ENCODE measurements at places on chromosomes 4 and X.
A peak's percentile ranks its signal among the peaks of the same experiment; 100 is the strongest.

DNA sequence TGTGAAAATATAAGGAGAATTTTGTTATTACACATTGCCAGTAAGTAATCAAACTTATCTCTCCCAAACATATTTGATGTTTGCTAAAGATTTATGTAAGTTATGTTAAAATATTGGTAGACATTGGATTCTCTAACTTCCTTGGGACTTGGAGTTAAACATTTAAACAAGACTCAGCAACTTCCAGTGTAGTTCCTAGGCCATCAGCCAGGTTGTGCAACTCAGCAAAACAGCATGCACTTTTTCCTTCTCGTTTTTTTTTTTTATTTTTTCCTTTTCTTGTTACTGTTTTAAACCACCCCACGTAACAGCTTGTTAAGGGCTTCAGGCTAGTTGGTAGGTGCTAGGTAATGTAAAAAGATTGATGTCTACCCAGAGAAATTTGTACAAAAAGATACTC lies 510.4 kb downstream of the ANKRD50 start:
- no peak for DNase-seq

GRCh38 chr4:133147921-133148689 lies 989 bp upstream of the PCDH10 start:
- peak; percentile 14 for DNase-seq

- no peak for DNase-seq
Measured at GRCh38 chr4:176303938-176304337, 15.8 kb upstream of the SPCS3 start.

DNA sequence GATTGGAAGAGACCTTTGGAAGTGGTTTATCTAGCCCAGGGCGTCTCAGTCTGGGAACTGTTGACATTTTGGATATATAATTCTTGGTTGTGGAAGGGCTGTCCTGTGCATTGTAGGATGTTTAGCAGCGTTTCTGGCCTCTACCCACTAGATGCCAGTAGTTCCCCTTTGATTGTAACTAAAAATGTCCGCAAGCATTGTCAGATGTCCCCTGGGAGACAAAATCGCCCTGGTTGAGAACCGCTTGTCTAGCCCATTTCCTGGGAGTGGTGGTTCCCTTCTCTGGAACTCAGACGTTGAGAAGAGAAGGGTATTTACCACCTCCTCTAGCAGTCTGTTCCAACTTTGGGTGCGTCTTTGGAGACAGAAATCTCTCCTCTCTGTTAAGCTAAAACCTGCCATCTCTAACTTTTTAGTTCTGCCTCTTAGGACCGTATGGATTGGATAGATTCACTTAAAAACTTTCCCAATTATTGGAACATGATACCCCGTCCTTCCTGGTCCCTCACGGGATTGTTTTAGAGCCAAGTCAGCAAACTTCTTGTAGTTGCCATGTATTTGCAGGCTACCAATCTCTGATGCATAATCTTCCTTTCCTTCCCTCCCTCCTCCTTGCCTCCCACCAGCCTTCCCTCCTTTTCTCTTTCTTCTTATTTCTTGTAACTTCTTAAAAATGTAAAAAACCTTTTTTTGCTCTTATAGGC lies 13.9 kb downstream of the TMEM165 start:
- DNase-seq = no peak

DNA sequence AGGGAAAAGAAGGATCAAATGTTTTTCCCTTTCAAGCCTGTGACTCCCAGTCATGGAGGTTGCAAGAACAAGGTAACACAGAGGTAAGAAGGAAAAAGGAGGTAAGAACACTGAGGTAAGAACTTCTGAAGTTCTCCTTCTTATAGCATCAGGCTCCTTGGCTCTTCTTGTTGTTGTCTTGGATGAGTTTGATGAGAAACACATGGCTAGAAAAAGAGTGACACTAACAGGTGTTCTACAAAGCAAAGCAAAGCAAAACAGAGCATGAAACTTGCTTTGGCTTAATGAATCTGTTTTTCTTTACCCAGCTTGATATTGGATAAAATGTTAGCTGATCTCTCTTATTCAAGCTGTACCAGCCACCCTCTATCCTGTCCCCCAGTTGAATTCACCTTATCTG lies 231.2 kb upstream of the F9 start:
- no peak for DNase-seq

- no peak for DNase-seq
Measured at GRCh38 chr4:69668680-69669079, 15.6 kb upstream of the UGT2A1 start.

DNA sequence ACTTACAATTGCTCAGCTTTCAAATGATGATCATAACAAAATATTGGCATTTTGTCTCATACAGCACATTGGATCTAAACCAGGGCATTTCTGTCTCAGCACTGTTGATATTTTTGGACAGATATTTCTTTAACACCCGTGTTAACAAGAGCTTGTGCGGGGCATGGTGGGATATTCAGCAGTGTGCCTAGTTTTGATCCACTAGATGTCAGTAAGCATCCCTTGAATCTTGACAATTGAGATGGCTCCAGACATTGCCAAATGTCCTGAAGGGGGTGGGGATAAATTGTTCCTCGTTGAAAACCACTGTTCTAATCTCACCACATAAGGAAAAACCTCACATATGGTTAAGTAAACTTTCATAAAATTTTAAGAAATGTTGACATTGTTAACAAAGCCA lies 806.3 kb downstream of the STIM2 start:
- no peak for DNase-seq

DNA sequence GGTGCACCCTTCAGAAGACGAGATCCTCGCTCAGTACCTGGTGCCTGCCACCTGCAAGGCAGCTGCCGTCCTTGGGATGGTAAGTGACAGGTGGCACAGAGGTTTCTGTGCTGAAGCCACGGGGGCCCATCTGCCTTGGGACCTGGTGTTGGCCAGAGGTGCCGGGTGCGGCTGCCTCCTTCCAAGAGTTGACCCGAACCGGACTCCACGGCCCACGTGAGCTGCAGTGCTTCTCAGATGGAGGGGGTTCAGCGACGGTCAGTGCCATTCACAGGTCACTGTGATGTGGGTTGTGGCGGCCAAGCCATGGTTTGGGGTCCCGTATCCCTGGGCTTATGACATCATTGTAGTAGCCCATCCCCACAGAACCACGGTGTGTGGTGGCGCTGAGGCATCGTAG lies 19.0 kb upstream of the MSANTD1 start:
- DNase-seq = no peak

- no peak for DNase-seq
Measured at GRCh38 chr4:148118179-148118578, 324.0 kb downstream of the NR3C2 start.

DNA sequence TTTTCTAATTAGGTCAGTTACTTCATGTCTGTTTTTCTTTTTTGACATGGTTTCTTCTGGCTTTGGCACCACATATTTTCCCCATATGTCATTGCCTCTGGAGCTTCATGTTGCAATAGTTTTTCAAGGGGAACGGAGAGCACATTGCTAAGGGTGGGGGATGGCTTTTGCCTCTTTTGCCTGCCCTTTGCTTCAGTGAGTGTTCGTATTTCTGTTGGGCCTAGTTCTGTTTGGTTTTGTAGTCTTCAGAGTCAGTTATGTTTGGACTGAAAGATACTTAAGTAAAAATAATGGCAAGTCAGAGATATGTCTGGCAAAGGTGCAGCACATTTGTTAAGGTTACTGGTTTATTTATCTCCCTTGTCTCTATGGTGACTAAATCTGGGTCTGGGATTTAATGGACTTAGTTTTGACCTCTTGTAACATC lies 29.1 kb downstream of the FHL1 start:
- DNase-seq = no peak

DNA sequence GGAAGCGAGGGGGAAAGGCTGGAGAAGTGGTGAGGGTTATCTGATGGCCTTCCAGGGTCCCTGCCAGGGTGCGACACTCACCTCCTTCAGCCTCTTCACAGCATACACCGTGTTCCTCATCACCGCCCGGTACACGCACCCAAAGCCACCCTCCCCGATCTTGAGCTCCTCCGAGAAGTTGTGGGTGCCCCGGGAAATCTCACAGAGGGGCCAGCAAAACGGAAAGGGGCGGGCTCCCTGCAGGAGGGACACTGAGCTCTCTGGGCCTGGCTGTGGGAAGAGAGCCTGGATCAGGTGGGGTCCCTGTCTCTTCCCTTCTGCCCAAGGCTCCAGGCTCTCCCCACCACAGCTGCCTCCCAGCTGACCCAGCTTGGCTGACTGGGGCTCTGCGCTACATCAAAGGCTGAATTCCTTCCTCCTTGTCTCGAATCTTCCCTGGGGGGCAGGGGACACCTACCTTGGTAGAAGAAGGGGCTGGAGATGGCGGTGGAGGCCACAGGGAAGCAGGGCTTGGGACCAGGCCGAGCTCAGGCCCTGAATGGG lies 1.1 kb downstream of the IRAK1 start:
- no peak for DNase-seq

GRCh38 chrX:18887825-18888212 lies 96.1 kb downstream of the PHKA2 start:
- no peak for DNase-seq

- DNase-seq = no peak
Measured at GRCh38 chr4:187276736-187277408, 553.2 kb upstream of the FAT1 start.

- DNase-seq = no peak
Measured at GRCh38 chr4:98641906-98642668, 16.3 kb downstream of the TSPAN5 start.

DNA sequence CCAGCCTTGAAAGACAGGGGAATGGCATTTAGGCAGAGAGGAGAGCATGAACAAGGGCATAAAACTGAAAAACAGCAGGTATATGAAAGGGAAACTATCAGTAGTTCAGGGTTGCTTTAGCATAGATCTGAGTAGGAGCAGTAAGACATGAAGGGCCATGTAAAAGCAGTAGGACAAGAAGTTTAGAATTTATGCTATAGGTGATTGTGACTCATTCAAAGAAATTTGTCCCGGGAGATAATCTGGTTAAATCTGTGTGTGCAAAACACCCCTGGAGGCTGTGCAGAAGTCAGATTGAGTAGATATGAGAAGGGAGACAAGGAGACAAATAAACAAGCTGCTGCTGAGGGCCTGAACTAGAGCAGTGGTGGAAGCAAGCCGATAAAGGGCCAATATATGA lies 109.1 kb upstream of the BMP3 start:
- DNase-seq = no peak

GRCh38 chr4:43682551-43682950 lies 766.1 kb downstream of the KCTD8 start:
- no peak for DNase-seq

GRCh38 chrX:47649271-47649670 lies 1.1 kb downstream of the ELK1 start:
- DNase-seq = no peak
